GM04503 (cell line): ENCODE measurements at places on chromosomes 12 and 14.

- no peak for DNase-seq
Measured at GRCh38 chr12:78402366-78403134, 462.0 kb upstream of the SYT1 start.

DNA sequence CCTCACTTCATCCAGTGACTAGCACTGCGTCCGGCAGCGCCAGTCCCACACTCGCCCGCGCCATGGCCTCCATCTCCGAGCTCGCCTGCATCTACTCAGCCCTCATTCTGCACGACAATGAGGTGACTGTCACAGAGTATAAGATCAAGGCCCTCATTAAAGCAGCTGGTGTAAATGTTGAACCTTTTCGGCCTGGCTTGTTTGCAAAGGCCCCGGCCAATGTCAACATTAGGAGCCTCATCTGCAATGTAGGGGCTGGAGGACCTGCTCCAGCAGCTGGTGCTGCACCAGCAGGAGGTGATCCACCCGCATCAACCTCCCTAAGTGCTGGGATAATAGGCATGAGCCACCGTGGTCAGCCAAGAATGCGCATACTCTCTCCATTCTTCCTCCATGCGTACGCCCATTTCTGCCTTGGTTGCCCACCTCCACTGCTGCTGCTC, 59.9 kb downstream of the IRF2BPL start:
- no peak for DNase-seq

DNA sequence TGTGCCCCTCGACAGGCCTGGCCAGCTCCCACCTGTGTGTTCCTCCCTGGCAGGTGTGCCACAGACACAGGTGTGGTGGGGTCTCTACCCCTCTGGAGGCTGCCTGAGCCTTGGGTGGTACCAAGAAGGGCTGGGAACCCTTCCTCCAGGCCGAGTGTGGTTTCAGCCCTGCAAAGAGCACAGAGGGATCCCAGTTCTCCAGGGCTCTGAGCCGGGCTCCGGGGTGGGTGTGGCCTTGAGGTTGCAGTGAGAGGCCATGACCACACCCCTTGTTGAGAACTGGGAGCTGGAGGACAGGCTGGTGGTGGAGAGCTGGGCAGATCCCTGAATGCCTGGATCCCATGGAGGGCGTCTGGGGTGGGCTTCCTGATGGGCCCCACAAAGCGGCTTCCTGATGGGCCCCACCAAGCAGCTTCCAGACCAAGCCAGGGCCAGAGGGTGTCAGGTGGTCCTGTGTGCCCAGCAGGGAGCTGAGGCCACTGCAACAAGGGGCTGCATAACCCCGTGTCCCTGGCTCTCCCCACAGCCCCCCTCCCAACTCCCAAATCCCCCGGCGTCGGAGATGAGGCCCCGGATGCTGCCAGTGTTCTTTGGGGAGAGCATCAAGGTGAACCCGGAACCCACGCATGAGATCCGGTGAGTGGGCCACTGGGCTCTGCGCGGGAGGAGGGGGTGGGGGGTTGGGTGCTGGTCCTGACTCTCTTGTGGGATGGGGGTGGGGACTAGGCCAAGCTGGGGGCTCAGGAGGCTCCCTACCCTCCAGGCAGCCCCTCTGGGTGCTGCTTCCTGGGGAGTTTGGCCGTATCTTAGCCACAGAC, 16.6 kb downstream of the RFLNA start:
- no peak for DNase-seq

- DNase-seq, result no peak
Measured at GRCh38 chr12:7634561-7634960, 31.1 kb downstream of the APOBEC1 start.

- DNase-seq, result no peak
Measured at GRCh38 chr14:90577661-90578282, 180.9 kb downstream of the CALM1 start.

DNA sequence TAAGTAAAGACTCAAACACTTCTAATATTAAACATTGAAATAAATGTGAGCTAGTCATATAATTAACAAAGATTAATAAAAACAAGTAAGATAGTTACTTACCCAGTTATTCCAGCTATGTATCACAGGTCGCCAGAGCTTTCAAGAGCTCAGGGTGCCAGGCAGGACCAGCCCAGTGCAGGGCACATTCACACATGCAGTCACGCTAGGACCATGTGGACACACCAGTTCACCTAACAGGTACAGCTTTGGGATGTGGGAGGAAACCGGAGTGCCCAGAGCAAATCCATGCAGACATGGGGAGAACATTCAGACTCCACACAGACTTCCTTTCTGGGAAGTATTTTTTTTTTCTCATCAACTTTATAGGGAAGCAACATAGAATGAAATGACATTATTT, 39.3 kb upstream of the KCNA1 start:
- DNase-seq, result no peak

DNA sequence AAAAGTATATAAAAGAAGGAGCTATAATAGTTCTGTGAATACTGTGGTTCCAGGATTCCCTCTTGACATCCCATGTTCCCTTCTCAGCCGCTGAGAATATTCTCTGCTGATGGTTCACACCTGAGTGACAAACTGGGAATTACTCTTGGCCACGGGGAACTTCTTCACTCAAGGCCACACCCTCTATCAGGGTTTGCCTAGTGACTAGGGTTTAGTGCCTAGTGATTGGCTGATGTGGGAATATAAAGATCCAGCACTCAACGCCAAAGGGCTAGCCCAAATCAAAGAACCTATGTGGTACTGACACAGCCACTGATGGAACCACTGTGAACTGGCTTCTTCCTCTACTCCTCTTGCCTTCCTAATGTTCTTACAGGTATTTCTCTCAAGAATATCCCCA, 248.4 kb downstream of the ASCL1 start:
- no peak for DNase-seq

DNA sequence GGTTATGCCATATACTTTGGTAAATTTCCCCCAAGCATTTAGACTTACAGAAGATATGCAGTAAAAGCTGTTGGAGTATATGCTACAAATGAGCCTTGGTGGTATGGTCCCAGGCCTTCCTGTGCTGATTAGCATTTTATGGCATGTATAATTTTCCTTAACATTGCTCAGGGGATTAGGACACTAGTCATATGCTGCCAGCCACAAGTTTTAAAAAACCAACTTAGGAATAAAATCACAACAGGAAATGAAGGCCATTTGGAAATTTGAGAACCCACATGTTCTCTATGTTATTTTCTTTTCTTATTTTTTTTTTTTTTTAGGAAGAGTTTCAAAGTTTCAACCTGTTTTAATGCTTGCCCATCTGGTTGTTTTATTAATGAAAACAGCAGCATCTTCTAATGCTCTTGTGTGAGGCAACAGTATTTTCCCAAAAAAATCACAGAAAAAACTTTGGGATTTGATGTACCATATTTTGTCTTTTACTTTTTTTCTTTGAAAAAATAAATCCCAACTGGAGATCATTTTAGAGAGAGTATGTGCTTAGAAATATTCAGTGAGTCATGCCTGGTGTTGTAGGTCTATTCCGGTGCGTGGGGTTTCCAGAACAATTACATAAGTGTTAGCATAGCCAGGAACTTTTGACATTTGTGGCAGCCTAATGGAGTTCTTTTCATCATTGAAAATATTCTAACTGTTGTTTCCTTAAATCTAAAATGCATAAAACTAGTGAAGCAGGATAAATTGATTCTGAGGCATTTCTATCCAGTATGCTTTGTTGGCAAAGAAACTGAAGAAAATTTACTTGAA, 21.7 kb upstream of the DUSP6 start:
- no peak for DNase-seq

- no peak for DNase-seq
Measured at GRCh38 chr14:89308232-89308959, 108.6 kb downstream of the FOXN3 start.

DNA sequence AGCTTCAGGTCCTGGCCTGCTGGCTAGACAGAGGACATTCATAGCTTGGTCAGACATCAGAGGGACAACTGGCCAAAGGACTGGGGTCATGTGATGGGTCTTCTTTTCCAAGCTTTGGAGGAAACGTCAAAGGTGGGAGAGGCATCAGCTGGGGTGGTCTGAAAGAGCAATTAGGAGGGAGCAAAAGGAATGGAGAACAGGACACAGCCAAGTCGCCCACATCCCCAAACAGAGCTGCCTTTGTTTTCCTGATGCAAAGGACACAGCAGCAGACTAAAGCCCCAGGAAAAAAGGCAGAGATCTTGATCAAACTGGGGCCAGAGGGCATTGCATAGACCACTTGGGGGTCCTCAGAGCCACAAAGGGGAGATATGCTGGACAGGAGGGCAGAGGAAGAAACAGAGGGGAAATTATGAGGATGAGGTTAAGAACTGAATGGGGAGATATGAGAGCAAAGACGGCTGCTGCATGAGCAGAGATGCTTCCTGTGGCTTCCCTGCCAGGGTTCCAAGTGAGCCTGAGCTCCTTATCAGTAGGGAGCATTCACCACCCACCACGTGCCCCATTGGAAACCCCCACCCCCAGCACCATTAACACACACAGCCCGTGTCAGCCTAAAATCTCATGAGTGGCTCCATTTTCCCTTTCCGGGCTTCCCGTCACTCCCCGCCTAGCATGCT, 62.4 kb downstream of the ANO2 start:
- DNase-seq, result no peak

DNA sequence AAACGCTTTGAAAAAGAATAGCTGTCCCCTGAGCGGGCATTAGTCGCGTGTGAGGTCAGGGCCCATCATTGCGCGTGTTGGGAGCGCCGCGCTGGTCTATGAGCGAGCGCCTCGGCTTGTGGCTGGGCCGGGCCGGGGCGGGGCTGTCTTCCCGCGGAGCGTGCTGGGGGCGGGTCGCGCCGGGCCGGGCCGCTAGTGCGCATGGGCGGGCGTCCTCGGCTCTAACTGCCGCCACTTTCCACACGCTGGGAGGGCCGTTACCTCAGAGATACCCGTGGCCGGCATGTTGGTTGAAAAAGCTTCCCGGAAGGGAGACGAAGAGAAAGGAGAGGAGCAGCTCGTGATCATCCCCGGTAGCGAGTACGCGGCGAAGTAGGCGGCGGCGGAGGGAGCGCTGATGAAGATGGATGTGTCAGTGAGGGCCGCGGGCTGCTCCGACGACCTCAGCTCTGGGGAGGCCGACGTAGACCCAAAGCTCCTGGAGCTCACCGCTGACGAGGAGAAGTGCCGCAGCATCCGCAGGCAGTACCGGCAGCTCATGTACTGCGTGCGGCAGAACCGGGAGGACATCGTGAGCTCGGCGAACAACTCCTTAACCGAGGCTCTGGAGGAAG, at the start of gene EID3:
Gene EID3, plus strand, starts transcription at position 202 of the 614 bp plus-strand sequence. Its CDS starts 196 bp downstream, at position 398.
- DNase-seq, result peak; percentile 31

- no peak for DNase-seq
Measured at GRCh38 chr12:7019043-7019569, 830 bp upstream of the LPCAT3 start.

GRCh38 chr12:6522193-6522592, 12.1 kb upstream of the GAPDH start:
- no peak for DNase-seq

DNA sequence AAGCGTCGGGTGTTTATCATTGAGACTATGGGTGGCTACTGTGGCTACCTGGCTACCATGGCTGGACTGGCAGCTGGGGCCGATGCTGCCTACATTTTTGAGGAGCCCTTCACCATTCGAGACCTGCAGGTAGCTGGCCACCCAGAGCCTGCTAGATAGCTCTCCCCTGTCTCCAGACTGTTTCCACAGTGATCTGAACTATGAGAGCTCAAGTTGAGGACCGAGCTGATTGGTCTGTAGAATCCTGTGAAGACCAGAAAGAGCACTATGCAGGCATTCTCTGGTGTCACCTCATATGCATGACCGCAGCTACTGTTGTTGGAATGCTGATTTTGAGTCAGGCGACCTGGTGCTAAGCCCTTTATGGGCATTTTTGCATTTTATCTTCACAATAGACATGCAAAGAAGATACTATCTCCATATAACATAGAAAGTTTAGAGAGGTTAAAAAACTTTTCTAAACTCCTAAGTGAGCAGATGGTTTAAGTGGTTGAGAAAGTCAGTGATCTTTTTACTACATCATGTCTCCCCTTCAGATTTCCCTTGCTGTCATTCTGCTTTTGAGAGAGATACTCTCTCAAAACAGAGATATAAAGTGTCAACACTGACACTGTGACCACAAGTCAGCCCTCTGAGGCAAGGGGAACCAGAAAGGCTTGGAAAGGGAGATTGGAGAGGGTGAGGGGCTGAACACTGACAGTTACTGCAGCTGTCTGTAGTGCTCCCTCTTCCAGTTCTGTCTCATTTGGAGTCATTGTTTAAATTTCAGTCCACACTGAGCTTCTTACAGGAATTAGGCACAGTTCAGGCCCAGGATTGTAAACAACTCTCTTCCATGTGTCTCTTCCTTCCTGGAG, 14.3 kb downstream of the ASB8 start:
- no peak for DNase-seq
